Esophagus squamous epithelium (tissue), 5 donors: ENCODE measurements at places on chromosomes 6 and 20.

GRCh38 chr6:25477006-25477590 is 174.9 kb upstream of the SCGN start:
- H3K4me1 ChIP-seq = no peaks in the 10 kb centered on the region
- H3K36me3 ChIP-seq = no peaks in the 10 kb centered on the region
- no peak for DNase-seq
- no peak overlapping the region for H3K4me3 ChIP-seq

- H3K27ac ChIP-seq = no peak overlapping the region
- no peak for DNase-seq
- no peak overlapping the region for H3K4me3 ChIP-seq
- H3K36me3 ChIP-seq = no peaks in the 10 kb centered on the region
- H3K4me1 ChIP-seq = peaks cover 40% of the 10 kb centered on the region
Measured at GRCh38 chr20:44747166-44748004, 1.7 kb downstream of the KCNK15 start.

DNA sequence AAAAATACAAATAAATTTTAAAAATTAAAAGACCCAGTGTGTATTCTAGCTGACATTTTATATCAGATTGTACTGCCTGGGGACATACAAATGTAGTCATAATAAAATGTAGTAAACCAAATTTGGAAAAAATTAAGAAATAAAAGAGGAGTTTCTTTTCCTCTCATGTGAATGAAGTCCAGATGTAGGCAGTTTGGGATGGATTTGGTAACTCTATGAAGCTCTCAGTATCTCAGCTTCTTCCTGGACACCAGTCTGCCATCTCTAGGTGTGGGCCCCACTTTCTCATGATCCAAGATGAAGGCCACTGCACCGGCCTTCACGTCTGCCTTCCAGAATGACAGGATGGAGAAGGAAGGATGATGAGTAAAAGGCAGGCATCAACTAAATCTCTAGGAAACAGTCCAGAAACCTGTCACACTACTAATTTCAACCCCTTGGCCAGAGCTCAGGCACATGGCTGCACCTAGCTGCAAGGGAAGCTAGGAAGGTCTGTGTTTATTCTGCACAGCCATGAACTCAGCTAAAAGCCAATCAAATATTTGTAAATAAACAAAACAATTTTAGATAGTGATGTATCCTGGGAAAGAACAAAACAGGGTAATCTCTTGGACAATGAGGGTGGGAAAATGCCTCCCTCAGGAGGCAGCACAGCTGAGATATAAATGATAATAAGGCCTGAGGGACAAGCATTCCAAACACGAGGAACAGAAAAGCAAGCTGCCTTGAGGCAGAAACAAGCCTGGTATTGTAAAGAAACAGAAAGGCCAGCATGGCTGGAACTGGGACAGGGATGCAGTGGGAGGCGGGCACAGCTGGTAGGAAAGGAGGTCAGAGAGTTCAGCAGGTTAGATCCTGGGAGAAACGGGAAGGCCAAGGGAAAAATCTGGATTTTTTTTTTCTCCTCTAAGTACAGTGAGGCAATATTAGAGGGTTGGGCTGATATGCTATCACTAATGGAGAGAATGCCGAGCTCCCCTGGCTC is 88.5 kb upstream of the PTPN1 start:
- H3K27me3 ChIP-seq = no peaks in the 10 kb centered on the region
- no peaks in the 10 kb centered on the region for H3K36me3 ChIP-seq
- peaks cover 18% of the 10 kb centered on the region for H3K4me1 ChIP-seq
- no peak overlapping the region for H3K4me3 ChIP-seq
- peak overlapping the region; percentile 85 for H3K27ac ChIP-seq
- no peak for DNase-seq

GRCh38 chr6:26561533-26562466 is 23.6 kb downstream of the HMGN4 start:
- H3K27me3 ChIP-seq = no peaks in the 10 kb centered on the region
- DNase-seq = no peak
- no peaks in the 10 kb centered on the region for H3K4me1 ChIP-seq
- H3K36me3 ChIP-seq = no peaks in the 10 kb centered on the region
- H3K27ac ChIP-seq = no peak overlapping the region

DNA sequence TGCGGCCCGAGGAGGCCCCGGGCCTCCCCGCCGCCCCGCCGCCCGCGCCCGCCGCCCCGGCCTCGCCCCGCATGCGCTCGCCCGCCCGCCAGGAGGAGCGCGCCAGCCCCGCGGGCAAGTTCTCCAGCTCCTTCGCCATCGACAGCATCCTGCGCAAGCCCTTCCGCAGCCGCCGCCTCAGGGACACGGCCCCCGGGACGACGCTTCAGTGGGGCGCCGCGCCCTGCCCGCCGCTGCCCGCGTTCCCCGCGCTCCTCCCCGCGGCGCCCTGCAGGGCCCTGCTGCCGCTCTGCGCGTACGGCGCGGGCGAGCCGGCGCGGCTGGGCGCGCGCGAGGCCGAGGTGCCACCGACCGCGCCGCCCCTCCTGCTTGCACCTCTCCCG is 1.5 kb downstream of the FOXQ1 start:
- no peaks in the 10 kb centered on the region for H3K36me3 ChIP-seq
- no peak for DNase-seq

- DNase-seq = no peak
- no peak overlapping the region for H3K4me3 ChIP-seq
- H3K27me3 ChIP-seq = no peaks in the 10 kb centered on the region
- no peaks in the 10 kb centered on the region for H3K4me1 ChIP-seq
- no peaks in the 10 kb centered on the region for H3K36me3 ChIP-seq
Measured at GRCh38 chr6:117448732-117449485, 23.2 kb upstream of the ROS1 start.
